ENCODE measurements at places on chromosomes 2 and 18. TPM values are rescaled to one million over a fixed set of nuclear protein-coding genes. Genes with fewer than 3 reads are reported as not detected.

GRCh38 chr2:60888853-60889252, 7.5 kb downstream of the REL start:
- DNase-seq = no peak

GRCh38 chr2:235606004-235606715, 112.3 kb downstream of the AGAP1 start:
- no peak for DNase-seq

DNA sequence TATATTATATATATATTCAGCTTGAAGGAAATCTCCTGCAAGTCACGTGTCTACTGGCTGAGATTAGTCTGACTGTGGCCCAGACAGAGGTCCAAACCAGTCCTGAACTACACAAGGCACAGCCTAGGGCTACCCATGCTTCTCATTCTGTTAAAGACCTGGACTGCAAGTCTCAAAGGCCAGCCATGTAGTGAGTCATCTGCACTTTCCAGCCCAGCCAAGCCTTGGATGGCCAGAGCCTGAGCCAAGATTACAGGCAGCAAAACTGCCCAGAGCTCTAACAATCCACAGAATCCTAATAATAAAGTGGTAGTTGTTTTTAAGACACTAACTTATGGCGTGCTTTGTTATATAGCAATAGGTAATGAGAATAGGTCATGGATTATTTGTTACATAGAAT, 259.6 kb downstream of the SS18 start:
- DNase-seq = peak; percentile 23

GPR55 gene
- not detected for total RNA-seq

- no peak for DNase-seq
These were observed 99.4 kb upstream of the PPP1CB start for GRCh38 chr2:28652217-28652616.

MFSD2B gene
- 0.06 TPM for total RNA-seq

HOXD13 gene
- not detected for total RNA-seq

GRCh38 chr18:12086249-12086648, 7.4 kb upstream of the ANKRD62 start:
- DNase-seq = no peak

- DNase-seq = no peak
These were observed 1.1 kb downstream of the COPS9 start for GRCh38 chr2:240134956-240135520.

SIX2 gene
- 3.1 TPM for total RNA-seq

- DNase-seq = no peak
These were observed 1.8 kb downstream of the HOXD9 start for GRCh38 chr2:176124110-176124946.

DNA sequence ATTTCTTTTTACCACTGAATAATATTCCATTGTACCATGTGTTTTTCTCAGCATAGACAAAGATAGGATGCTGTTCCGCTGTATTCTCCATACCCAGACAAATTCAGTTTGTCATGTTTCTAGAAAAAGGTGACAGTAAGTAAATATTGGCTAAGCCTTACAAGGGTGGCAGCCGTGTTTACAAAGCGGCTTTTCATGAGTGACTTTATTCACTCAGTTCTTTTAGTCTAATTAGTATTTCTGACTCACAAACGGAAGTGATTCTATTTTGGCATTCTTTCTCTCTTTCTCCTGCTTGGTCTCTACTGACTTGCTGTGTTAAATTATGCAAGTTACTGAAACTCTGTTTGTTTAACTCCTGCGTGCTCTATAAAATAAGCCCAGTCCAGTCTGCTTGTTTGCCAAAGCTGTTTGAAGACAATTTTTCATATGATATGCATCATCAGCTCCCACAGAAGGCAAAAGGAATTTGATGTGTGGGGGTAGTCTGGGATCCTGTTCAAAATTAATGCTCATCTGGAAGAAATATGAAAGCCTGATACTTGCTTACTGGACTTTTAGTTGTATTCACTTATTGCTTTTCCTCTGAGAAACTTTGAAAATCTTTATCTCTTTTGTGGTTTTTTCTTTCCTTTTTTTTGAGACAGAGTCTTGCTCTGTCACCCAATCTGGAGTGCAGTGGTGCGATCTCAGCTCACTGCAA, 2.3 kb upstream of the PLEKHH2 start:
- DNase-seq = peak; percentile 59

DNA sequence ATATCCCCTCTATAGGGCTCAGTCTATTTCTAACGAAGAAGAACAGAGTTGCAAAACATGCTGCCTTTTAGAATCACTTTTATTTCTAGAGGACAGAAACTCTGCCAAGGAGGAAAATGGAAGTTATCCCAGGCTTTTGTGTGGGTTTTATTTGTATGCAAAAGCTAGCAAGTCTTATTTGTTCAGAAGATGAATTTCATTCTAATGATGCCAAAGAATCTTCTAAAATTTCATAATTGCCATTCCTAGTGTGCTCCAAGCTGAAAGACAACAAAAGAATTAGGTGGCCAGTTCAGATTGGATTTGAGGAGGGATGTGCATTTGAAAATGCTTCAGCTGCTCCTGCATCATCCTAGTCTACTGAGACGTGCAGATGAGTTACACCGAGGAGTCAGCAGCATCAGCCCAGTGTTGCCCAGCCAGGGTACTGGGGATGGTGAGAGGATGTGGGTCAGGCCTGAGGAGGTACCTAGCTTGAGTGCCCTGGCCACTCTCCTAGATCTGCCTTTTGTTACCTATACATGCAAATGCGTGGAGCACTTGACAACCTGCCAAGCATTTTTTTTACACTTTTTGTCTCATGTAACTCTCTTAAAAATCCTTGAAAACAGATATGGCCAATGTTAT, 80.1 kb downstream of the KCNS3 start:
- no peak for DNase-seq

AKAIN1 gene
- not detected for total RNA-seq

GRCh38 chr2:109174214-109174613, 45.2 kb downstream of the SH3RF3 start:
- DNase-seq = no peak

PTH2R gene
- total RNA-seq = not detected

AFG3L2 gene
- 41.3 TPM for total RNA-seq

DNA sequence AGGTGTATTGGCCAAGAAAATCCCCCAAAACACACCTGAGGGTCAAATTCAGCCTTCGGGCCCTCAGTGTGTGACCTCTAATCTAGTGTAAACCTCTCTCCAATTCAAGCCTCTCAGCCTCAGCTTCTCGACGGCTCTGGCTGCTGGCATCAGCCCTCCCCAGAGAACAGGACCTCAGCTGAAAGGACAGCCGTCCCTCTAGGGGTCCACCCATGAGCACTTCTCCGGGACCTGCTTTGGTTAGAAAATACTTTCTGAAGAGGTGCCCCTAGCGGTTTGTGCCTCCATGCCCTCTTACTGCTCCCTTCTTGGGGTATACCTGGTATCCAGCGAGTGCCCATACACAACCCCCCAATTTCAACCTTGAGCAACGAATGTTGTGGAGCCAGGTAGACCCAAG, 48.8 kb downstream of the INHBB start:
- no peak for DNase-seq

DNA sequence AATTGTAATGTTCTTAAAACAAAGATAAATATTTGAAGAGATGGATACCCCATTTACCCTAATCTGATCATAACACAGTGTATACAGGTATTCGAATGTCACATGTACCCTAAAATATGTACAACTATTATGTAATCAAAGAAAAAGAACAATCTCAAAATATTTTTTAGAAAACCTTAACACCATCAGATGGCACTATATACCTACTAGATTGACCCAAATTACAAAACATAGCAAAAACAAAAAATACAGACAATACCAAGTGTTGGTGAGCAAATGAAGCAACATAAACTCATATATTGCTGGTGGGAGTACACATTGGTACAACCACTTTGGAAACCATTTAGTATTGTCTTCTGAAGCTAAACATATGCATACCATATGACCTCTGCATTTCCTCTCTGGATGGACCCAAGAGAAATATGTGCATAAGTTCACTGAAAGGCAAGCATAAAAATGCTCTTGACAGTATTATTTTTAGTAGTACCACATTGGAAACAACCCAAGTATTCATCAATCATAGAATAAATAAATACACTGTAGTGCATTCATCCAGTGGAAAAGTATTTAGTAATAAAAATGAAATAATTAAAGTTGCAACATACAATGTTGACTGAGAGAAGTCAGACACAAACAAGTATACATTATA, 55.8 kb downstream of the GDF7 start:
- DNase-seq = no peak

GRCh38 chr2:101823859-101824258, 126.4 kb downstream of the MAP4K4 start:
- DNase-seq = no peak

DNA sequence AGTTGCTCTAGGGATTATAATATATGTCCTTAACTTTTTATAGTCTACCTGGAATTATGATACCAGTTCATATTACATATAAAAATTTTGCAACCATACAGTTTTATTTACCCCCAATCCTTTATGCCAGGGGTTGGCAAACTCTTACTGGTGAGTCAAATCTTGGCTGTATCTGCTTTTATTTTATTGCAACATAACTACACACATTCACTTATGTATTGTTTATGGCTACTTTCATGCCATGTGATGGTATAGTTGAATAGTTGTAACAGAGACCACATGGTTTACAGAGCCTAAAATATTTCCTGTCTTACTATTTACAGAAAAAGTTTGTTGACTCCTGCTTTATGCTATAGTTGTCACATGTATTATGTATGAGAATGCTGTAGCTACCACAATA, 25.8 kb upstream of the DLX2 start:
- no peak for DNase-seq

MARS2 gene
- total RNA-seq = 5.8 TPM

LAPTM4A gene
- 127 TPM for total RNA-seq

- no peak for DNase-seq
These were observed 14.0 kb downstream of the GORASP2 start for GRCh38 chr2:170943041-170943440.

GRCh38 chr2:9374071-9374730, 49.1 kb downstream of the ITGB1BP1 start:
- DNase-seq = no peak

NMUR1 gene
- total RNA-seq = not detected

FAM228A gene
- total RNA-seq = not detected

DNA sequence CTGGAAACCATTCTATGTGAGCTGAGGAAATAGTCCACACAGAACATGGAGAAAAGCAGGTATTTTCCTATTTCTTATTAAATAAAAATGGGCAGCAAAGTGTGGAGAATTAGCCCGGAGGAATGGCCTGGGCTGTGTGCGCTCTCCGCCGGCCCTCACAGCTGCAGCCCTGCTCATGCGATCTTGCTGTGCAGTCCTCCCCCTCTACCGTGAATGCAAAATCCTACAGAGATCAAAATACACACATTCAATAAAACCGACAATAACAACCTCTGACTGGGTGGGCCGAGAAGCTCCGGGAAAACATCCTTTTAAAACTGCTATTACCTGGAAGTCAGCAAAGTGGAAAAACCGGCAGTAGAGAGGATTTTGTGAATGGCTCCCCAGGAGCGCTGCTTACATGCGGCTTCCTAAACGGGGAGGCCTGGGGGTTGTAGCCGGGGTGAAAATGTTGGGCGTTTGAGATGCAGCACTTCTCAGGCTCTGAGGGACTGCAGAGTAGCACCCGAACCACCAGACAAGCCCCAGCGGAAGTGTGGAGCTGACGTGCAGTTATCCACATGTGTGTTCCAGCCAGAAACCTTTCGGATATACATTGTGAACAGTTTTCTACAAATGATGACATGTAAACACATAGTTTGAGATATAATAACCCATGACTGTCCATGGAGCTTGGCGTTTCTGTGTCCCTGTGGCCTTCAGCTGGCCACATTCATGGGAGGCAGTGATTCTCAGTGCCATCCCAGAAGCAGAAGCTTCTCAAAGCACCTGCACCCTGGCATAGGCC, 94.2 kb upstream of the ALKAL2 start:
- no peak for DNase-seq

GPR45 gene
- total RNA-seq = 0.22 TPM

EIF2B4 gene
- total RNA-seq = 35.5 TPM

DNA sequence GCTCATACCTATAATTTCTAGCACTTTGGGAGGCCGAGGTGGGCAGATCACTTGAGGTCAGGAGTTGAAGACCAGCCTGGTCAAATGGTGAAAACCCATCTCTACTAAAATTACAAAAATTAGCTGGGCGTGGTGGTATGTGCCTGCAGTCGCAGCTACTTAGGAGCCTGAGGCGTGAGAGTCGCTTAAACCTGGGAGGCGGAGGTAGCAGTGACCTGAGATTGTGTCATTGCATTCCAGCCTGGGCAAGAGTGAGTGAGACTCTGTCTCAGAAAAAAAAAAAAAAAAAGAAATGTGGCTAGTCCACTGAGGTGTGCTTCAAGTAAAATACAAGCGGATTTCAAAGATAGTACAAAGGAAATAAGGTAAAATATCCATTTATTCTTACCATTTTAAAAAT, 46.2 kb downstream of the RBKS start:
- no peak for DNase-seq

GRHL1 gene
- total RNA-seq = 6.8 TPM

GRCh38 chr2:240410808-240411207, 24.7 kb upstream of the GPC1 start:
- DNase-seq = no peak

DNA sequence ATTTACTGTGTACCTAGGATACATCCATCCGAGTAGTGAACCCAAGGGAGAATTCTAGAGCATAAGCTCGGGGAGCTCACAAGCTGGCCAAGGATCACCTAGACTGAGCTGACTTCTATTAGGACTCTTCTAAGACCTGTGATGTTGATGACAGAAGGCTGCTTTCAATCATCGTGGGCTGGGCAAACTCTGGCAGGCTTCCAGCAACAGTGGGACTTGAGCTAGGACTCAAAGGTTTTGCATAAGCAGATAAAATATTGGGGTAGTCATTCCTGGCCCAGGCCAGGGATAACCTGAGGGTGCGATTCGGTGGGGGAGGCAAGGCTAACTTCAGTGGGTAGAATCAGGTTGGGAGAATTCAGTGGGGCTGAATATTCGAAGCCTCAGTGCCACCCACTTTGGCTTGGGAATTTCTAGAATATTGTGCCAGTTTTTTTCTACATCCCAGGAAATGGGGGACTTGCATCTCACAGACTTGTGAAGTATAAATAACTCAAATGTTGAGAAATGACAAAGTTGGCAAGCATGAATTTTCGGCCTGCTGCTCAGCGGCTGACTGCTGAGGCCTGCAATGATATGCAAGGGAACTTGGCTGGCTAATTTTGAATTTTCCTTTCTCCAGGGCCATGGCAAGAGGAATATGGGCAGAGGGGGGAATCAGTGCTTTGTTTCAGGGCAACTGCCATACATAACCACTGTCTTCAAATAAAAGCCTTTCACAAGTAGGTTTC, 274.3 kb downstream of the PRKCE start:
- no peak for DNase-seq

NR4A2 gene
- total RNA-seq = not detected

Data from epithelial cell of proximal tubule (primary cell).